Aorta (tissue), 5 donors: ENCODE measurements at places on chromosomes 16 and 17.

DNA sequence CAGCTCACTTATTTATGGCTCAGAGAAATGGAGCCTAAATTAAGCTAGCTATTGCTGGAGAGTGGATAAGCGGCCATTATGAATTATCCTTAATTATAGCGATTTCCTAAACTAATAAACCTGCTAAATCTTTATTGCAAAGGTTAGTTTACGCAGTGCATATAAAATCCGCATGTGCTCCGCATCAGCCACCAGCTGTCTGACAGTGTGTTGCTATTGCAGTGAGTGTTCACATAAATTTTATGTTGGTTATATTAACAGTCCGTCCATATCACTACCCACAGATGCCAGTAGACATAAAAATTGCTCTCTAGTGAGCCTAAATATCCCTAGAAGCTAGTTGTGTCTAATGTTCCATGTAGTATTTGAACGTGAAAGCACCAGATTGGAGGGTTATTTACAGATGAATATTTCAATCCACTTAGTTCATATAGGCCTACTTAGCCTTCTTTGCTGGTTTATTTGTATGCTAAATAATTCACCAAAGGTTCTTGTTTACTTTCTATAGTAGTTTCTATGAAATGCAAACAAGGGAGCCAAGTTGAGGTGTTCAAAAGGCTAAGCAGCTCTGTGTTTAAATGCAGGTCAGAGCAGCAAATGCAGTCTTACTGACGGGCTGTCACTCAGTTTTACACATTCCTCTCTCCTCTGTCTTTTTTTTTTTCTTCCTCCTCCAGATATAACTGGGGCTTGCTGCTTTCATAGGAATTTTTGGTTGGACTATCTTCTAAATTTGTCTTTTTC is 219.1 kb downstream of the IRX3 start:
- no peak for DNase-seq

DNA sequence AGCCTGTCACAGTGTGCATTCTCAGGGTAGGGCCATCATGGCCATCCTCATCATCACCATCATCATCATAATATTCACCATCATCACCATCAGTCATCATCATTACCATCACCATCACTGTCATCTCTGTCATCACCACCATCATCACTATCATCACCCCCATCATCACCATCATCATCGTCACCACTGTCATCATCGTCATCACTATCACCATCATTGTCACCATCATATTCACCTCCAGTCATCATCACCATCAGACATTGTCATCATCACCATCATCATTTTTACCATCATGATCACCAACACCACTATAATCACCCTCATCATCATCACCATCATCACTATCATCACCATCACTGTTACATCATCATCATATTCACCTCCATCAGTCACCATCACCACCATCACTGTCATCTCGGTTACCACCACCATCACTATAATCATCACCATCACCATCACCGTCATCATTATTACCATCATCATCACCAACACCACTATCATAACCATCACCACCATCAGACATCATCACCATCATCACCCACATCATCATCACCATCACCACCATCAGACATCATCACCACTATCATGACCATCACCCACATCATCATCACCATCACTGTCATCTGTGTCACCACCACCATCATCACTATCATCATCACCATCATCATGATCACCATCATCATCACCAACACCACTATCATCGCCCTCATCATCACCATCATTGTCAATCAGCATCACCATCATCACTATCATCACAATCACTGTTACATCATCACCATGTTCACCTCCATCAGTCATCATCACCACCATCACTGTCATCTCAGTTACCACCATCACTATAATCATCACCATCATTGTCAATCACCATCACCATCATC is 8.5 kb downstream of the RPH3AL start:
- DNase-seq: no peak

DNA sequence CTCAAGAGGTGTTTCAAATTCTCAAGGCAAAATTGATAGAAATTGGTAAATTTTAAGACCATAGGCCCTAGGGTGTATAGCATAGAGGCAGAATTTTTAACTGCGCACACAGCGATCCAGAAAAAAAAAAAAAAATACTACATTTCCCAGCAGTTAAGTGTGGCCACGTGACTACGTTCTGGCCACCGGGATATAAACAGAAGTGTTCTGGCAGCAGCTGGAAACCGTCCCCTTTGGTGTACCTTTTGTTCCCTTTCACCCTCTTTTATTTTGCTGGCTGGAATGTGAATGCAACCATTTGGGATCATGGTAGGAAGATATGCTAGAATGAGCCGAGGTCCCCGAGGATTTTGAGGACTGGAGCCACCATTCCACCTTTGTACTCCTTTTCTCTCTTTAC is 52.7 kb upstream of the AKAP1 start:
- no peak for DNase-seq

DNA sequence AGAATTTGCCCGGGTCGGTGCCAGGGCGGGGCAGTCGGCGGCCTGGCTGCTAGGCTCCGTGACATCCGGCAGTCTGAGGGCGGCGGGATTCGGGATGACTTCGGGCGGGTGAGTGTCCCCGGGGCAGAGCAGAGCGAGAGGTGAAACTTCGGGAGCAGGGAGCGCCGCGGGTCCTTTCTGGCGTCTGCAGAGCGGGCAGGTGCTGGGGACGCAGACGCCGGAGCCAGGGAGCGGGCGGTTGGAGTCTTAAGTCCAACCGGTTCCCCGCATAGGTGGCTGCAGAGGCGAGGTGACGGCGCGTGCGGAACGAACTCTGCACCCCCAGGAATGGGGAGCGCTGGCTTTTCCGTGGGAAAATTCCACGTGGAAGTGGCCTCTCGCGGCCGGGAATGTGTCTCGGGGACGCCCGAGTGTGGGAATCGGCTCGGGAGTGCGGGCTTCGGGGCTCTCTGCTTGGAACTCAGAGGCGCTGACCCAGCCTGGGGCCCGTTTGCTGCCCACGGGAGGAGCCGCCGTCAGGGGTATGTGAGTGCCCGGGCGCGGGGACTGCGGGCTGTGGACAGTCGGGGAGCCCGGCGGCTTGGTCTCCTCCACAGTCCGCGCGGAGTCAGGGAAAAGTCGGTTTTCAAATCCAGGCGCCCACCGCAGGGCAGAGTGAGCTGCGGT is at the start of gene B4GALNT2:
Gene B4GALNT2, plus strand, starts transcription at position 71 of the 666 bp plus-strand sequence. Its CDS starts 24 bp downstream, at position 95.
- DNase-seq: no peak

GRCh38 chr17:47279062-47279801 is 25.6 kb downstream of the ITGB3 start:
- DNase-seq: peak; percentile 90

DNA sequence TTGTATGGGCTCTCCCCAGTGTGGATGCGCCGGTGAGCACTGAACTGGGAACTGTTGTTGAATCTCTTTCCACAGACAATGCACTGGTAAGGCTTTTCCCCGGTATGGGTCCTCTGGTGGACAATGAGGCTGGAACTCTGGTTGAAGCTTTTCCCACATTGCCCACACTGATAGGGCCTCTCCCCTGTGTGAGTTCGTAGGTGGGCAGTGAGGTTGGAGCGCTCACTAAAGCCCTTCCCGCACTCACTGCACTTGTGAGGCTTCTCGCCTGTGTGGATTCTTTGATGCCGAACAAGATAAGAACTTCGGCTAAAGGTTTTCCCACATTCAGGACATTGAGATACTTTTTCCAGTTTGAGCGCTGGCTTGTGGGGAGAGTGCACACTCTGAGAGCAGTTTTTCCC is 17.8 kb downstream of the ZSCAN32 start:
- DNase-seq: no peak

GRCh38 chr17:7207120-7208001 is 12.3 kb downstream of the DLG4 start:
- no peak for DNase-seq

- DNase-seq: no peak
Observed at GRCh38 chr16:12011565-12011964, 35.0 kb downstream of the SNX29 start.

GRCh38 chr17:74513987-74514631 is 17.2 kb downstream of the CD300LB start:
- no peak for DNase-seq

GRCh38 chr16:926715-927114 is 44.1 kb downstream of the LMF1 start:
- DNase-seq: no peak

DNA sequence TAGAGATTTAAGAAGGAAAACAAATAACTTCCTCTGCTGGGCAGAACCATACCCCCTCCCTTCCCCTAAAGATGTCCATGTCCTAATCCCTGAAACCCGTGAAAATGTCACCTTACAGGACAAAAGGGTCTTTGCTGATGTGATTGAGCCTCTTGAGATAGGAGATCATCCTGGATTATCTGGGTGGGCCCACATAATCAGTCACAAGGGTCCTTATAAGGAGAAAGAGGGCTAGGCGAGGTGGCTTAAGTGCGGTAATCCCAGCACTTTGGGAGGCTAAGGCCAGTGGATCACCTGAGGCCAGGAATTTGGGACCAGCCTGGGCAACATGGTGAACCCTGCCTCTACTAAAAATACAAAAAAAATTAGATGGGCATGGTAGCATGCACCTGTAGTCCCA is 12.0 kb upstream of the SLC39A11 start:
- no peak for DNase-seq

- DNase-seq: no peak
Observed at GRCh38 chr17:76440751-76441362, 12.1 kb downstream of the UBE2O start.

- no peak for DNase-seq
Observed at GRCh38 chr17:22484826-22485225, 792.5 kb downstream of the KCNJ18 start.

DNA sequence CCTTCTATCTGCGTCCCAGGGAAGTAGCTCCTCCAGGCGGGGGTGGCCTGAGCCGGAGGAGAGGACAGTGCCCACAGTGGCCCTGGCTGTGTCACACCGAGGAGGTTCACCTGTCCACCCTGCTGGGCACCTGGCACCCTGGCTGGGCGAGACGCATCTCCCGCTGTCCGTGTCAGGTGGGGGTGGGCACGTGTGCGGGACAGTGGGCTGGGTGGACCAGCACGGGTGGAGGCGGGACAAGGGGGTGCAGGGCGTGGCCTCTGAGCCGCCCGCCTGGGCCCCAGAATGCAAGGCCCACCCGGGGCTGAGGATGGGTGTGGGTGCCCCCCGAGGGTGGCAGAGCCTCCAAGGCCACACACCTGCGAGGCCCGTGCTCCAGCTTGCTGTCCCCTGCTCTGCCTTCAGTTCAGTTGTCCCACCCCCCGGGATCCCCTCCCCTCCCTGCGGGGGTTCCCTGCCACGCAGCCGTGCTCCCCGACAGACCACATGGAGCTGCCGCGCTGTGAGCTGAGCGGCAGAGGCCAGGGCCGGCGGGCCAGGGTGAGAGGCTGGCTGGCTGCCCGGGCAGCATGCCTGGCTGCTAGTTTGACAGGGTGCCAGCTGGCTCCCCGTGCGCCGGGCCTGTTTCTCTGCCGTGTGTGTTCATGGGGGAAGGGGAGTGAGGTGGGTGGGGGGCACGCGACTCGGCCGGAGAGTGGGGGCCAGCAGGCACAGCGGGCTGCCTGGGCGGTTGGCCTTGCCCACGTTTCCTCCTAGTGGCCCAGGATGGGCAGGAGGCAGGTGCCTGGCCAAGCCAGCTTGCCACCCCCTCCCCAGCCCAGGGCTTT is 33.9 kb downstream of the BAHCC1 start:
- peak; percentile 82 for DNase-seq

DNA sequence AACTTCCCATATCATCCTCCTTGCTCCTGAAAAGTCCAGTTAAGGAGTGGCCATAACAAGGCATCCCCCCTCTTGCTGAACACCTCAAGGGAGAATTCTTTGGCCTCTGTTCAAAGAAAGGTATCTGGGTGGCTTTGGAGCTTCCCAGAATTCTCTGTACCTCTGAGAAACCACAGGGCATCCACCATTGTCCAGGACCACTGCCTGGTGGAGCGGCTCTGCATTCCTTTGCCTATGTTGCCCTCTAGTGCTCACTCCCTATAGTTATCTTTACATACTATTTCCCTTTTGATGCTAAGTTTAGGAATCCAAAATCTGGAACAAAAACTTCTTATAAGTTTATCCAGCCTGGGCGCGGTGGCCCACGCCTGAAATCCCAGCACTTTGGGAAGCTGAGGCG is 30.3 kb downstream of the CHD9NB start:
- no peak for DNase-seq

GRCh38 chr16:3745751-3746355 is 28.5 kb upstream of the TRAP1 start:
- peak; percentile 30 for DNase-seq

DNA sequence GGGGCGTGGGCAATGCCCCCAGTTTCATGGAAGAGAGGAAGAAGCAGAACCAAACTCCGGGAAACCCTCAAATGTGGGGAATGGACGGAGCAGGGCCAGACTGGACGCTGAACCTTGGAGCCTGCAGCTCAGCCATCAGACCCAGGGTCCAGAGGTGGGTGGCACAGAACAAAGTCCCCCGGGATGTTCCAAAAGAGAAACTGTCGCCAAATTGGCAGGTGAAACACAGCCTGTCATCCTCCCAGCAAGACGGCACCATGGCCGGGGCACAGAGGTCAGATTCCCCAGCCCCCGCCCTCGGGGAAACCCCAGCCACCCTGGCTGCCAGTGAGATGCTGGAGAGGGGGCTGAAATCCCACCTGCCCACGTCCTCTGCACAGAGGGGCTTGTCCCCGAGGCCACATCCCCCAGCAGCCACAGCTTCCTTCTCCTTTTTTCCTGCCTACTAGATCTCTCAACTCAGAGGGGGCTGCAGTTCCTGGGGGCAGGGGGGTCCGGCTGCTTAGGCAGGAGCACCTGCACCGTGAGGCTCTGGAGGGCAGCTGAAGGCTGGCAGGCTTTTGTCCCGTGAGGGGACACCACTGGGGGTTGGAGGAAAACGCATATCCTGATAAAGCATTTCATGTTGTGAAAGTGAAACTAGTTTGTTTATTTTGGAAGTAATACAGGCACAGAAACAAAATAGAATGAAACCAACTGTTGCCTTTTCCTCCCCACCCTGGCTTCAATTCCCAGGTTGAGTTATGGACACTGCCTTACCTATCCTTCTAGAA is 1.2 kb upstream of the SECTM1 start:
- peak; percentile 58 for DNase-seq

DNA sequence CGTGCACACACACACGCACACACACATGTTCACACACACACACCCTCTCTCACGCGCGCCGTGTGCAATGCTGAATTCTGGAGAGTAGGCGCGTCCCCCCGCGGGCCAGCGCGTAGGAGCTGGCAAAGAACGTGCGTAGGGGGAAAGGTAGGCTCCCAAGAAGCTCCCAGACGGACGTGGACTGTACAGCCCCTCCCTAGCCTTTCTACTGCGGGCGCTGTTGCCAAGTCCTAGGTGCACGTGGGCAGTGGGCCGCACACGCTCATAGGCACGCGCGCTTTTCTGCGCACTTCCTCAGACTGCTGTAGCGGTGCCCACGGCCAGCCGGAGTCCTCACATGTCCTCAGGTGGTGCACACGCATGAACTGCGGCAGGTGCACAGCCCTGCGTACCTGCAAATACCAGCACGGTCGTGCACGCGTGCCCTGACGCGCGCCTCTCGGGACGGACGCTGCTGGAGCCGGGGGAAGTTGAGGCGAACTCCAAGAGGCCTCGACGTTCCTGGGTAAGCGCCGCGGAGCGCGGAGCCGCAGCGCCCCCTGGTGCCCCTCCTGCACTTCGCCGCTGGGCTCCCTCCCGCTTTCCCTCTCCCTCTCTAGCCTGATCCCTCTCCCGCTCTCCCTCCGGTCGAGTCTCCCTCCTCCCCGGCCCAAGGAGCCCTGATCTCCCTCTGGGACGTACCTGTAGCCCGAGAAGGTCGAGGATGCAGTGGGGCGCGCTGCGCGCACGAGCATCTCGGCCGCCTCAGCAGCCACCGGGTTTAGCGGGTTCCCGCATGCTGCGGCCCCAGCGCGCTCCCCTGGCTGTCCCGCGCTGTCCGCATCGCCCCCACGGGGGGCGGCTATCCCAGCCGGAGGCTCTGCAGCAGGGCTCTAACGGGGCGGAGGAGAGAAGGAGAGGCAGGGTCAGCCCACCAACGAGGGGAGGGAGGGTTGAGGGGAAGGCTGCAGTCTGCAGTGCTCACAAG is 749 bp downstream of the GRIN2A start:
- peak; percentile 80 for DNase-seq

- DNase-seq: no peak
Observed at GRCh38 chr17:53106886-53107285, 715.8 kb upstream of the KIF2B start.
